Stimulated activated CD8-positive, alpha-beta memory T cell treated with anti-CD3 and anti-CD28 coated beads, Interleukin-4, amount 100 ng/mL, for 1 hour (primary cell): ENCODE measurements at places on chromosomes 4 and X.
A peak's percentile ranks its signal among the peaks of the same experiment; 100 is the strongest.

- DNase-seq, result no peak
These were observed 702 bp downstream of the TSPAN5 start for GRCh38 chr4:98657531-98658286.

DNA sequence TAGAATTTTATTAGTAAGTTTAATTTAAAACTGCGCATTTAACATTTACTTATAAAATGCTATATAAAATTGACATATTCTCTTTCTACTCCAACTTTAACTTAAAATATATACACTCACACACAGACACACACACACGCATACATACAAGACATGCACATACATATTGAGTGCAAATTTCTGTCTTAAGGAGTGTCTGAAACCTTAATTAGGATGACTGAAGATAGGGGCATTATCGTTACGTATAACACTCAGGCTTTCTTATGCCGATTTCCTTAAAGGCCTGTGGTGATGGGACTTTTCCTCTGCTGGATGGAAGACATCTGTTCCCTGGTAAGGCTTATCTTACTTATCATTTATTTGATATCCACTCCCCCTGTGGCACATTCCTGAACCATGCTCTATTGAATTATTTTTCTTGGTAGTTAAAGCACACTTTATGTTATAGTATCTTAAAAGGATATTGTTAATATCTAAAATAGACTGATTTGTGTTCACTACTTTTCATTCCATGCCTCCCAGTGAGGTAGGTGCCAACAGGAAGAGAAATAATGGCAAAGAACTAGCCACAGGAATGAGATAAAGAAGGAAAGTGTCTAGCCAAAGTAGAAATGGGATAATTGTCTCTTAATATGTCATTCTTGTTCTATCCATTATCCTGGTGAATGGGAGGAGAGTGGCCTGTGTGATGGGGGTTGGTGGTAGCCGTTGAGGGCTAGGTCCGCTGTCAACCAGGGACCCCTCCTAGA lies 92.9 kb upstream of the GPRIN3 start:
- no peak for DNase-seq

- no peak for DNase-seq
These were observed 38.6 kb downstream of the PTCHD1 start for GRCh38 chrX:23373129-23373804.

GRCh38 chr4:27830251-27830650 lies 969.6 kb downstream of the STIM2 start:
- no peak for DNase-seq

DNA sequence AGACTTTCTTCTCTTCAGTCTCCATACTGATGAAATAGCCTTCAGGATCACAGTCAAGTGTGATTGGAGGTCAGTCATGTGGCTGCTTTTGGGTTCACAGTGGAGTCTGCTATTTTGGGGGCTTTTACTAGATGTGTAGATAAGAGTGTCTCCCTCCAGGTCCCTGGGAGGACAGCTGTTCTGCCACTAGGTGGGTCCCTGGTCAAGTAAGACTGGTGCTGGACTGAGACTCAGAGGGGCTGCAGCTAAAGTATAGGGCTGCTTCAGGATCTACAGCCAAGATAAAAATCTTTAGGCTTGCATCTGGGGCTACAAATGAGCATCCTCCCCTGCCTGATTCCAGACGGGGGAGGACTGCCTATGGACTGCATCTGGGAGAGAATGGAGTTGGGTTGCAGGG lies 200.7 kb upstream of the ANKRD50 start:
- no peak for DNase-seq

- DNase-seq, result no peak
These were observed 85.1 kb upstream of the UCP1 start for GRCh38 chr4:140653718-140654494.

- DNase-seq, result no peak
These were observed 61.5 kb downstream of the GALNT7 start for GRCh38 chr4:173230062-173230461.

DNA sequence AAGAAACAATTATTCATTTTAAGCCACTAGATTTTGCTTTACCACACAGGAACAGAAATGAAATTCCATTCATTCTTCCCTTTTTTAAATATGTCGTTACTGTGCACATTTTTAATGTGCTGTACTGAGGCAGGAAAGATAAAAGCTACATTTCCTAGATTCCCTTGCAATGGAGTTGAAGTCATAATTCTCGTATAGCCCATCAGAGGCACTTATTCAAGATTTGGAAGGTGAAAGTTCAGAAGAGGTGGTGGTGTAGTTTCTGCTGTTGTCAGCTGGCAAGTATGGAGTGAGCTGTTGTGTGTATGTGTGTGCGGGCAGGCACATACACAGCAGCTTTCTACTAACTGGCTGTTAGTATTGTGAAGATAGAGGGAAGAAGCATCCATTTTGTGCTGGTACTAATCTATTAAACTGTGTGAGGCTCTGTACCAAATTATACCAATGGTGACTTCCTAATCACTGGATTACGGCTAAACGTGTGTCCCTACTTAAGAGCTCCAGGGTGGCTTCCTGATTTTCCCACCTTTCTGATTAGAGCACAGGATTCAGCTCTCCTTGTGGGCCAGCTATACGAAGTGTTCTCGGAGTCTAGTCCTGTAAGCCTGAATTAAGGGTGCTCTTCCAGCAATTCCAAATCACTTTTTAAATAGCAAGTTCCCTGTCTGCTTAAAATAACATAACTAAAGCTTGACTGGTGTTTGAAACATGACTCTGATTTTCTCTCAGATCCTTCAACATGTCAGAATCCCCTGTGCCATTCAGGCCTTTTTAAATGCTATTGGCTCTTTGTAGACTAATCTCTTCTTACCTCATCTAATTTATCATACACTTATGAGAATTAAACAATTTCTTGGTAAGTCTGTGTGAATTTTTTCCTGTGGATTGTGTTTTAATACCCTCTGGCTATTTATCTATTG lies 43.8 kb downstream of the PDS5A start:
- DNase-seq, result no peak

GRCh38 chr4:184617600-184618196 lies 31.5 kb downstream of the CASP3 start:
- DNase-seq, result no peak

DNA sequence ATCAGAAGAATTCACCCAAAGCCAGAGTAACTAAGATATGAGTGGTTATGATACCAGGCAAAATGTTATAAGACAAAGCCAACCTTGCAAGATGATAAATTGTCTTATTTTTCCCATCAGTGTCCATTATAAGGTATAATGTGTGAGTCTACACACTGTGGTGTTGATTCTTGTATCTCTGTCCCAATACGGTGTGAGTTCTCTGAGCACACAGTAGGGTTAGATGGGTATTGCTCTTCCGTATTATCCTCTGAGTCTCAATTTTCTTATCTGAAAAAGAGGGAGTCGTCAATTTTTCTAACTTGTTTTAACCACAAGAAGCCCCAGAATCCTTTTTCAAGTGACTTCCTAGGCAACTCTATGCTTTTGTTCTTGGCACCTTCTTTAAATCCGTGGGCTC lies 69.9 kb downstream of the HMGB2 start:
- DNase-seq, result no peak

DNA sequence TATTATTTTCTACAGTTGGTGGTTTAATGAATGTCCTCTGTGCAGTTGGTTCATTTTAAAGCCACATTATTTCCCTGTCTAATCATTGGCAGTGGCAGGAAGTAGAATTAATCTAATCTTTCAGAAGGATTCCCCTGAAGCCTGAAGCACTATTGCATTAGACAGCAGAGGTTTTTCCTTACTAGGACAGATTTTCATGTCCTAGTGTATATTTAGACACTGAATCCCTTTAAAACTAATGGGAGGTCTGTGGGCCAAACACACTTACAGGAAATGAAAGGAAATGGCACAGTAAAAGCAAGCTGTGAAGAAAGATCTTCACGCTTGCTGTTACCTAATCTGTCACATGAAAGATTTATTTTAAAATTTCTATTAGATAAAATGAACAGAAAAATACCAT lies 165.2 kb downstream of the SLC39A8 start:
- DNase-seq, result no peak

DNA sequence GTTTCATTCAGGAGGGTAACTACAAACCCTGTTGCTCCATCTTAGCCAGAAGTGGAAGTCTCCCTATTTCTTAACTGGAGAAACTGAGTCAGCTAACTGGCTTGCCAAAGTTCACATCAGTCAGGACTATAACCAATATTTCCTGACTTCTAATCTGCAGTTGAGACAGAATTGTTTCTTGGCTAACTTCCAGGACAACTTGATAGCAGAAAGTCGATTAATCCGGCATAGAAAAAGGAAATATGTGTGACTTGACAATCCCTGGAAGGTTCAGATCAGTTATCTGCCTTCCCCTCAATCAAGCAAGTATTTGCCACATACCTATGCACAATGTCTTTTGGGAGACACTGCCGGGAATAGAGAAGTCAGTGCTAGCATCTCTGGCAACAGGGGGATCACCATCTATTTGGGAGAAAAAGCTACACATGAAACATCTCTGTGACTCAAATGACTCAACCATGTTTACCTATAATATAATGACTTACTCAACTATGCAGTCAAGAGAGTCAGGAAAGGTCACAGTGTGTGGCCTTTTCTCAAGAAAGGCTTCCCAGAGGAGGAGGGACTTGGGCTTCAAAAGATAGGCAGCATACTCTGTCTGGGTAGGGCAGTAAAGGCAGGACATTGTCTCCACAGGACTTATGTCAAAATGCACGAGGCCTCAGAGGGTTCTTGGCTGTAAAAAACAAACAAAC lies 12.4 kb upstream of the LONRF3 start:
- no peak for DNase-seq

DNA sequence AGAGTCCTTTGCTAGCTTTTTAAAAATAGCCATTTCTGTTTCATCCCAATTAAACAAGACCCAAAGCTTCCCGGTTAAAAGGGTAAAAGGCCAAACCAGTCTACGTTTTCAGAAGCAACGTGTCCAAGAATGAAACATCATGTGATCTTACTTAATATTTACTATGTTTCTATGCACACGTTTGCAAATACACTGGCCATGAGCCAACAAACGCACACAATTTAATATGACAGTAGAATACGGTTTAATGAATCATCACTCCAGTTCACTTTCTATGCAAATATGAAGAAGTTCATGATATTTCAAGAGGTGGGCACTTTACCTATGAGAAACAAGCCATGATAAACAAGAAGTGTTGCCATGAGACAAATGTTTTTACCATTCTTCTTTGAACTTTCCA lies 4.3 kb downstream of the NR0B1 start:
- no peak for DNase-seq

- no peak for DNase-seq
These were observed 198.9 kb downstream of the SPOCK3 start for GRCh38 chr4:167035390-167035789.

DNA sequence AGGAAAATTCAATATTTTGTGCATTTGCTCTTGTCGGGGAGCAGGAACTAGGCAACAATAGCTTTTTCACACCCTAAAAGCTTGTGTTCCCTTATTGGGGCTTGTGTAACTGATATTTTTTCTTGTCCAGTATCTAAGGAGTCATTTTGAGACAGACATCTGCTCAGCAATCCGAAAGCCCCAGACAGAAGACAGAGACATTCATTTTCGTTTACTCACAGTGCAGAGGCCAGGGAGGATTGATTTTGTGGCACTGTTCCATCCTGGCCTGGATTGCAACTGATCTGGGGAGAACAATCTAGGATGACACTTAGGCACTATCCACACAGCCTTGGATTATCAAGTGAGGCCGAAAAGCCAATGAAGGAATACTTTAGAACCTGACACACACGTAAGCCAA lies 27.4 kb upstream of the PLAC1 start:
- no peak for DNase-seq

GRCh38 chrX:22202251-22202650 lies 70.5 kb upstream of the CBLL2 start:
- no peak for DNase-seq

DNA sequence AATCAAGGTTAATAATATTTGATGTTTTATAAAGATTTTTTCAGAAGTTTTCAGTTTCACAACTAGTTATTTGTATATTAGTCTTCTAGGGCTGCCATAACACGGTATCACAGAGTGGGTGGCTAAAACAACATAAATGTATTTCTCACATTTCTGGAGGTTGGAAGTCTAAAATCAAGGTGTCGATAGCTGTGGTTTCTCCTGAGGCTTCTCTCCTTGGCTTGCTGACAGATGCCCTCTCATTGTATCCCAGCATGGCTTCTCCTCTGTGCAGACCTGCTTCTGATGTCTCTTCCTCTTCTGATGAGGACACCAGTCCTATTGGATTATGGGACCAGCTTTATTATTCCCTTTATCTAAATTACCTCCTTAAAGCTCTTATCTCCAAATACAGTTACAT lies 1456.6 kb downstream of the STIM2 start:
- DNase-seq, result no peak

DNA sequence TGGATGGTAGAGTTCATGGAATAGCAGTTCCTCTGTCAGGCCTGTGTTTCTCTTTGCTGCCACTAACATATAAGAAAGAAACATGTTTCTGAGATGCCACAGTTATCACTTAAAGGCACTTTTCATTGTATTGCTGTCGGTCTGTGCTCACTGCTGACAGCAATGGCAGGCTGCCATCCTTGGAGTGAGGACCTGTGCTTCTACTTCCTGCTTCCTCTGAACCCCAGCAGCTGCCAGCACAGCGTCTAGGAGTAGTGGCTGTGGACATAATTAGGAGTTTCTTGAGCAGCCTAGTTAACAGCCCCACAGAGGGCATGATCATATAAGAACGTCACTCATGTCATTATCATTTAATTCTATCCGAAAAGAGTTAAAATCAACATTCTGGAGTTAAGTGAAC lies 30.5 kb downstream of the F11 start:
- no peak for DNase-seq

- DNase-seq, result no peak
These were observed 42.2 kb downstream of the AKAP4 start for GRCh38 chrX:50158593-50158992.

DNA sequence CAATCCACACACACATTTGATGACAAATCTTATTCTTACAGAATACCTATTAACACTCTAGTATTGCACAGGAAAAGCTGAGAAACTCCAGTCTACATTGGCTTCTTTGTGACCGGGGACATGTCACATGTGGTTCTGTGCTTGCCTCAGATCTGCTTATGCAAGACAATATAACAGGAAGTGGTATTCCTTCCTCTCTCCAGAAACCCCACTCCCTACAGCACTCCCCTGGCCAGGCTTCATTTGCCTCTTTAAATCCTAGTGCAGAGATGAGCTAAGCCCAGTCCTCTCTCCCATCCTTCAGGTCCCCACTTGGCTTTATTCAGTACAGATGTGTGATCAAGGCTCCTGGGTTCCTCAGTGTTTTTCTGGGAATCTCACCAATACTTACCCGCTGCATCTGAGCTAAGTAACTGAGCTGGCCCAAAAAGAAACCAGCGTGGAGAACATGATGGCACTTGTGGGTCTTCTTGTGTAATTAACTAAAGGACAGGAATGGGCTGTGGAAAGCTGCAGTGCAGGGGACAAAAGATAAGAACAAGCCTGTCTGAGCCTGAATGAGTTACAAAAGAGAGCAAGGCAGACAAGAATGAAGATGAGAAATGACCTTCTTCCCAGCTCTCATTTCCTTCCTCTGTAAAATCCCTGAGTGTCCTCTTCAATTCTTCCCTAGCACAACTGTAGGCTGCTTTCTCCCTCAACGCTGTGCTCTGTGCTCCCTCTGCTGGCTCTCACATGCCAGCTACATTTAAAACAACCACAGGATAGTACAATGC lies 105.6 kb downstream of the HNRNPD start:
- DNase-seq, result peak; percentile 9
